ENCODE measurements at places on chromosomes 2 and 18. TPM values are rescaled to one million over a fixed set of nuclear protein-coding genes. Genes with fewer than 3 reads are reported as not detected.

The TSPYL6 gene
- total RNA-seq = not detected

DNA sequence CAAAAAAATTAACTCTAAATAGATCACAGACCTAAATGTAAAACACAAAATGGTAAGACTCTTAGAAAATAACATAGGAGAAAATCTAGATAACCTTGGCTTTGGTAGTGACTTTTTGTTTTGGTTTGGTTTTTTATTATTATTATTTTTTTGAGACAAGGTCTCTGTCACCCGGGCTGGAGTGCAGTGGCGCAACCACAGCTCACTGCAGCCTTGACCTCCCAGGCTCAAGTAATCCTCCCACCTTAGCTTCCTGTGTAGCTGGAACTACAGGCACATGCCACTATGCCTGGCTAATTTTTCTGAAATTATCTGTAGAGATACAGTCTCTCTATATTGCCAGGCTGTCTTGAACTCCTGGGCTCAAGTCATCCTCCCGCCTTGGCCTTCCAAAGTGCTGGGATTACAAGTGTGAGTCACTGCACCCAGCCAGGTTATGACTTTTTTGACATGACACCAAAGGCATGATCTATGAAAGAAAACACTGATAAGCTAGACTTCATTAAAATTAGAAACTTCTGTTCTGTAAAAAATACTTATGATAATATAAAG lies 88.0 kb downstream of the HNRNPLL start:
- H3K27ac ChIP-seq = no peak overlapping the region
- H3K4me3 ChIP-seq = no peak overlapping the region
- no peaks in the 10 kb centered on the region for H3K27me3 ChIP-seq
- no peak for DNase-seq

- H3K4me1 ChIP-seq = no peaks in the 10 kb centered on the region
- no peaks in the 10 kb centered on the region for H3K36me3 ChIP-seq
- DNase-seq = no peak
- peaks cover 12% of the 10 kb centered on the region for H3K27me3 ChIP-seq
- no peak overlapping the region for H3K4me3 ChIP-seq
Observed at GRCh38 chr2:14936426-14936825, 303.9 kb downstream of the LRATD1 start.

- H3K4me3 ChIP-seq = peak overlapping the region; percentile 84
- peak overlapping the region; percentile 90 for H3K27ac ChIP-seq
- H3K4me1 ChIP-seq = peaks cover 38% of the 10 kb centered on the region
- peak; percentile 63 for DNase-seq
Observed at GRCh38 chr2:48315896-48316194, 214.1 kb upstream of the STON1 start.

The SNORC gene
- 2.4 TPM for total RNA-seq

GRCh38 chr2:58541511-58541910 lies 300.4 kb upstream of the FANCL start:
- no peak for DNase-seq
- no peak overlapping the region for H3K27ac ChIP-seq
- no peaks in the 10 kb centered on the region for H3K27me3 ChIP-seq
- no peaks in the 10 kb centered on the region for H3K36me3 ChIP-seq

DNA sequence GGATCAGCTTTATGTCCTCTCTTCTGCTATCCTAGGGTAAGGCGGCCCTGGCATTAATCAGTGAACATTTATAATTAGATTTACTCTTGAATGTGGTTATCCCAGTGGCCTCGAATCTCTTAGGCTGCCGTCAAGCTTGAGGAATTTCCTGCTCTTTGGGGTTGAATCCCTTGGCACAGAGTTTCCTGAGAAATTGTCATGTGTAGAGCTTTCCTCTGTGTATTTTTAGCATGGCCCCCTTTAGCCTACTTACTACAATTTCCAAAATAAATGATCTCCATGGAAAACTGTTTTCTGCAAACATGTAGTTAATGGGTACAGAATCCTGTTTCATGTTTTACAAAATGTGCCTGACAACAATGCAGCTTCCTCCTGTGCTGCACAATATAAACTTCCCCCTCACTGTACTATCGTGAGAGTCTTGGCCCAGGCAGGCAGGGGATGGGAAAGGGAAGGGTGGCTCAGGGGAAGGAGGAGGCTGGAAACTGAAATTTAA lies 18.1 kb downstream of the NCAPH start:
- H3K36me3 ChIP-seq = peaks cover 48% of the 10 kb centered on the region
- no peak for DNase-seq
- no peak overlapping the region for H3K4me3 ChIP-seq
- no peaks in the 10 kb centered on the region for H3K4me1 ChIP-seq
